DMS 273 treated with DMSO at 0.1 percent for 48 hours (cell line): ENCODE measurements at places on chromosomes 5 and 9.

DNA sequence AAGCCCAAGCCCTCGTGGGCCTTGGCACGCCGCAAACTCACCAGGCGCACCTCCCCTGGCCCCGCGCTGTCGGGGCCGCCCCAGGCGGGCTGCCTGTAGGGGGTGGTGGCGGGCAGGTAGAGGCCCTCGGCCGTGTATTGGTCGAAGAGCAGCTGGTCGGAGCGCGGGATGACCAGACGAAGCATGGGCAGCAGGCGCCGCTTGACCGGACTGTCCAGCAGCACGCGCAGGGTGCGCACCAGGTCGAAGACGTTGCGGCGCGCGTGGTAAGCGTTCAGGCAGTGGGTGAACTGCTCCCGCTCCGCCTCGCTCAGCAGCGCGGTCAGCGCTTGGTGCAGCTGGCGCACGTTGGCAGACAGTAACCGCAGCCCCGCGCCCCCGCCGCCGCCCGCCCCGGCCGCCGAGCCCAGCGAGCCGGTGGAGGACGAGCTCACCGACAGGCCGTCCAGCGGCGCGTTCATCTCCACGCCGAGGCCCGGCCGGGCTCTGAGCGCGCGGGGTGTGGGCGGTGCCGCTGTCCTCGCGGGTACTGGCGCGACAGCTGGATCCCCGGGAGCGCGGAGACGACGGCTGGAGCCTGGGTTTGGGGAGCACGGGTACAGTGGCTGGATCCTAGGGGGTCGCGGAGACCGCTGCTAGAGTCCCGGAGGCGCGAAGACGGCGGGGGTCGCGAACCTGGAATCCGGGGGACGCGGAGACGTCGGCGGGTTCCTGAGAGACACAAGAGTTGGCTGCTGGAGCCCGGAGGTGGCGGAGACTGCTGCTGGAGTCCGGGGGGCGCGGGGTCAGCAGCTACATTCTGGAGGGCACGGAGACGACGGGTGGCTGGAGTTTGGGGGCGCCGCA lies 709 bp downstream of the WHRN start:
- no peak for DNase-seq

DNA sequence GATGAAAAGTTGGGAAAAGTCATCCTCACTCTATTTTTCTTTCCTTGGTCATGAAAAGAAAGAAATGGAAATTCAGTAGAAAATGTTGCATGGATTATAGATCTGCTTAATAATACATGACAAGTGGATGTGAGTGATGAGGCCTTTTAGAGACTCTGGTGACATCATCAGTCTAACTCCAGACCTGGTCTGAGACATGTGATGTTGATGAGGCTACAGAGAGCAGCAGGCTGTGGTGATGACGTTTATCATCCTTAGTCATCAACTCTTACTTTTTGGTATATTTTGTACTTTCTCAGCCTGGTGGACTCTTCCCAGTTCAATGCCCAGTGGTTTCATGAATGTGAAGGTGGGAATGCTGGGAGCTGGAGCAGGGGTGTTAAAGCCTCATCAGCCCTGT lies 116.4 kb downstream of the TTLL11 start:
- DNase-seq: no peak

DNA sequence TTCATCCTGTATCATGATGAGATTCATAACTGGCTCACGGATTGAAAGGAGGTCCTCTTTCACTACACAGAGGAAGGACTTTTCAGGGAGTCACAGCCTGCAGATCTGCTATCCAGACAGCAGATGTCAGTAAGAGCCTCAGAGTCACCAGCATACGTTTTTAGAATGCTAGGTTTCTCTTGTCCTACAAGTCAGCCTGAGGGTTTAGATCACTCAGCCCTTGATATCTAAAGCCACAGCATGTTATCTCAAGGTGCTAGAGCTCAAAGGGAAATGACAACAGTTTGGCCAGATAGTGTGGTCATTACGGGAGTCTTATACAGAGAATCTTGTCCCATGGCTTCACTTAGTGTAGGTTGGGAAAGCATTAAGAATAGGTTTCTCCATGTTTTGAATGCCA lies 30.9 kb upstream of the SLC46A2 start:
- DNase-seq: no peak

- no peak for DNase-seq
These were observed 345.9 kb upstream of the NUDT12 start for GRCh38 chr5:103908336-103909080.

GRCh38 chr9:98171176-98171925 lies 21.1 kb downstream of the CORO2A start:
- no peak for DNase-seq

- peak; percentile 35 for DNase-seq
These were observed 82.9 kb upstream of the ALDH1B1 start for GRCh38 chr9:38309324-38310195.

DNA sequence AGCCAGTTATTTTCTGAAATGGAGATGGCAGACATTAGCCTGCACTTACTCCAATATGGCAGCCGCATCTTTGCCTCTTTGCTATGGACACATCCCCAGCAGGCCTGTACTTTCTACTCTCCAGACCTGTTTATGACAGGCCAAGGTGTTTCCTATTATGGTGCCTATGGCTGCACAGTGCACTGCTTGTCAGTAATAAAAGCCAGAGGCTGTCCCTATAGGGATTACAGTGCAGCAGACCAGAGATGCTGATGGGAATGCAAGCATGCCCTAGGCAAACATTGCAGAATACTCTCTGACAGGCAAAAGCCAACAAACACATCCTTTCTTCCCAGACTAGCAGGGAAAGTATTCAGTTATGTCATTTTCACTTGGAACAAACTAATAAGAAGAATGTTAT lies 442.9 kb downstream of the RAB3C start:
- DNase-seq: no peak

- DNase-seq: no peak
These were observed 4.2 kb upstream of the ANXA2R start for GRCh38 chr5:43044181-43044914.

DNA sequence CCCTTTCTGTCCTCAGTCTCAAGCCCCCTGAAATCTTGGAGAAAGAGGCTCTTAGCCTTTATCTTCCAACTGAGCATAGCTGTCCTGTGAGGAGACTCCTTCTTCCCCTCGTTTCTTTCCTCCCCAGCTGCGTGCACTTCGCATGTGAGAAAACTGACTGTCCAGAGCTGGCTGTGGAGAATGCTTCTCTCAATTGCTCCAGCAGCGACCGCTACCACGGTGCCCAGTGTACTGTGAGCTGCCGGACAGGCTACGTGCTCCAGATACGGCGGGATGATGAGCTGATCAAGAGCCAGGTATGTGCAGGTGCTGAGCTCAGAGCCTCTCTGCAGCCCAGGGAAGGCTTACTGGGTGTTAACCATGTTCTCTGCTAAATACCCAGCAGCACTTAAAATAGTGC lies 190.8 kb downstream of the PAPPA start:
- no peak for DNase-seq

GRCh38 chr9:124613849-124614248 lies 106.7 kb upstream of the NR5A1 start:
- no peak for DNase-seq

- DNase-seq: no peak
These were observed 43.2 kb upstream of the PRSS3 start for GRCh38 chr9:33752130-33752637.

- DNase-seq: no peak
These were observed 5.8 kb upstream of the CCL21 start for GRCh38 chr9:34715639-34716215.

DNA sequence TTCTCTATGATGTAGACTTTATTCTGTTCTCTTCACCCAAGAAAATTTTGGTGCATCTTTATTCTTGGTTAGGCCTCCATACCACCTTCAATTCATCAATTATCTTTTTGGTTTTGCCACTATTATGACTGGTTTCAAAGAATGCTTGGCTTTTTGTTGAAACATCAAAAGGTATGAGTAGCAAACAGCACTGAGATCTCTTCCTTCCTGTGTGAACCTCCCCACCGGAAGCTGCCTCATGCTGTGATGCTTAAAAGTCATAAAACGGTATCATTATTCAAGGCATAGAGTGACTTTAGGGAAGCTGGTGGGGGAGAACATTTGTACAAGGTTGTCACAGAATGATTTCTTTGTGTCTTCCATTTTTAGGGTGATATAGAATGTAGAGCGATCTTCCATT lies 70.6 kb downstream of the IQGAP2 start:
- DNase-seq: no peak

GRCh38 chr9:126809068-126809467 lies 4.2 kb downstream of the ZBTB43 start:
- no peak for DNase-seq

DNA sequence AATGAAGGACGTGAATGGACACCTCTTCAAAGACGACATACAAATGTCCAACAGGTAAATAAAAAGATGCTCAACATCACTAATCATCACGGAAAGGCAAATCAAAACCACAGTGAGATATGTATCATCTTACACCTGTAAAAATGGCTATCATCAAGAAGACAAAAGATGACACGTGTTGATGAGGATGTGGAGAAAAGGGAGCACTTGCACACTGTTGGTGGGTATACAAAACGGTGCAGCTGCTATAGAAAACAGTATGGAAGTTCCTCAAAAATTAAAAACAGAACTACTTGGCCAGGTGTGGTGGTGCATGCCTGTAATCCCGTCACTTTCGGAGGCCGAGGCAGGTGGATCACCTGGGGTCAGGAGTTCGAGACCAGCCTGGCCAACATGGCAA lies 47.9 kb downstream of the STK10 start:
- no peak for DNase-seq

GRCh38 chr5:17620627-17621026 lies 10.4 kb downstream of the TAF11L12 start:
- no peak for DNase-seq

GRCh38 chr5:106140101-106140500 lies 1530.6 kb downstream of the EFNA5 start:
- DNase-seq: no peak

DNA sequence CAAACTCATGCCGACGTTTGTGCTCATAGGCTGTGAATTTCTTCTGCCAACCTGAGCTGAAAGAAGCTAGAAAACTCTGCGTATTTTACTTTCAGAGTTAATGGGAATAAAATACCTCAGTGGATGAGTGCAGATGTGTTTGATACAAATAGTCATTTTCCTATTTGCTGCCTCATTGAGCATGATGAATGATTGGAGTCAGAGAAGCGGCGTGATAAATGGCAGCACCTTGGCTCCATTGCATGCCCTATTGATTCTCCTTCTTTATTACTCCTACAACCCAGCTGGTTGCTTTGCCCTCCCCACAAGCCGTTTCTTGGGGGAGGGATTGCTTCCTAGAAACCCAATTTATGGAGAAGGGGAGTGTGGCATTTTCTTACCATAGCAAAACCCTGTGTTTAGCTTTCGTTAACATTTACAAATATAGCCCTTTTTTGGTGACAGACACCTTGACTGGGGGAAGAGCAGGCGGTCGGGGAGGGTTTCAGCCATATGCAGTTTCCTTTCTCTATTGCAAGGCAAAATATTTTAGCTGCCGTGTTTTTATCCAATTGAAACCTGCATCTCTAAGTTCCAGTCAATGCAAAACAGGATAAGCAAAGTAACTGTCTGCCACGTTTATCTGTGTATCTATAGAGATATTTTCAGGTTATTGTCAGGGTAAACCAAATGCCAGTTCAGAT lies 93.1 kb upstream of the TBCA start:
- DNase-seq: no peak

DNA sequence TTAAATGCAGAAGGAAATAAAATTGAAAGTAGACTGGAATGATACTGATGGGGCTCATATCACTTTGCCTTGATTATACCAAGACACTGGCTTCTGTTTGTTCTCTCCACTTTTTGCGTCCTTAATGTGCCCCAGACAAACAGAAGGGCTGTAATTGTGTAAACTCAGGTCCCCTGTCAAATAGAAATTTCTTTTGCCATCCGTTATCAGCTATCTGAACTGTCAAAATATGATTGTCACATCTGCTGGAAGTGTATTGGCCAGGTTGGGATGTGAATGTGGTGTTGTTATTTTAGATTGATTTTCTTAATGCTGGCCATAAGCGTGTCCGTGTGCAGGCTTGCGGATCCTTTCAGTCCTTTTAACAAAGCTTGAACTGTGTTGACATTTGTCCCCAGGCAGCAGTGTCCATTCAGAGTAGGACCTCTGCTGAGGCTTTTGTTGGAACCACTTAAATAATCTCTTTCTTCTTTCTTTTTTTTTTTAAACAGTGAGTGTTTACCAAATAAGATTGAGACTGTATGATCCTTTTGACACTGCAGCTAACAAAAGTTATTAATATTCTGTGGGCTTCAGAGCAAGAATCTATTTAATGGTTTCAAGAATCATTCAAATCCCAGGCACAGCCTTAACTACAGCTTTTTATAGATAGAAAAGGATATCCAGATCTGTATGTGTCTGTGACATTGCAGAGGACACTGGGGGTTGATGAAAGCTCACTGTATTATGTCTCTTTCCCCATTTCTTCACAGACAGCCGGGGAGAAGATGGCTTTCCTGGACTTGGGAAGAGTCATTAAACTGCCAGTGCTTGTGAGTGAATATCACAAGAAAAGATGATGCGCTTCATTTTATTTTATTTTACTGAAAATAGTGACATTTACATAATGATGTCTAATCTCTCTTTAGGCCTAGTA lies 171.7 kb downstream of the ZNF608 start:
- DNase-seq: no peak

DNA sequence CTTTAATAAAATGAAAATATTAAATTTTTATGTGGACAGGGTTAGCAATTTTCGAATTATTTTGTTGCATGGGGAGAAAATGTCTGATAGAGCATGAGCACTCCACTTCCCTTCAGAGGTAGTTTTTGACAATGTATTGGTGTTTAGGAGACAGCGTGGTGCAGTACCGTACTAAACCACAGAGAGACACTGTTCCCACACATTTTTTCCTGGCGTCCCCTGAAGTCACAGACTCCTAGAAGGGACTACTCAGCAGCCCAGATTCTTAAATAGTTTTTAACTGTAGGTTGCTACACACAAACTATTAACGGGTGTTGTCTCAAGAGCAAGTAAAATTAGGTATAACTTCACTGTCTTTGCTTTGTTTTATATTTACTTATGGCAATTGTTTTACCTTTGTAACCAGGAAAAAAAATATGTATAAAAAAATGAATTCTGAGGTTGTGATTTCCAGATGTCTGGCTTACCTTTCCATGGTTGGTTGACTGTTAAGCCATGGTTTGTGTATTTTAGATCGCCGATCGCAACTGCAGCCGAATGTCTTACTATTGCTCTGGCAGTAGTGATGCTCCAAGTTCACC lies 171.2 kb downstream of the DOCK8 start:
- peak; percentile 32 for DNase-seq

DNA sequence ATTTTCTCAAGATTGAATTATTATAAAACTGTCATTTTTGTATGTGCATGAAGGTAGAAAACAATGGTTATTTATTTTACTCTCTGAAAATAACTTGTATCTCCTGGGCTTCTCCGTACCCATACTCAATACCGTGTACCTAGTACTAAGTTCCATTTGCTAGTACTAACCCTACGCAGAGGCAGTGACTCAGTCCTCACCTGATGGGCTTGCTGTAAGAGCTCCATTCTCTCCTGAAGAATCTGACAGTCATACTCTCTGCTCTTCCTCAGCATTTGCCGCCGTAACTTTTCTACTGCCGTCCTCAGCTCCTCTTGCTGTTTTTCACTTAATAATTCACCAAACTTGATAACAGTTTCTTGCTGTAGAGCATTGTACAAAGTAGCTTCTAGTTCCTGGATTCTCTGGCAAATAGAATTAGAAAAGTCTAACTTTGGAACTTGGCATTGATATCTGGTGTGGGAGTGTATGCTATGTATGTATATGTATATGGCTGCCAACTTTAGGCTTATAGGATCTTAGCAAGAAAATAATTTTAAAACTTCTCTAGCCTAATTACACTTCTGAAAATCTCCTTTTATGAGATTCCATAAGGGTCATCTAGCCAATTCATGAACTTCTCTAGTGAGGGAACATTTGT lies 108.0 kb upstream of the DPYSL3 start:
- DNase-seq: no peak

- DNase-seq: no peak
These were observed 216.1 kb downstream of the ACTL7B start for GRCh38 chr9:108639696-108640095.
